Esophagus squamous epithelium (tissue), 5 donors: ENCODE measurements at places on chromosomes 16 and 17.

DNA sequence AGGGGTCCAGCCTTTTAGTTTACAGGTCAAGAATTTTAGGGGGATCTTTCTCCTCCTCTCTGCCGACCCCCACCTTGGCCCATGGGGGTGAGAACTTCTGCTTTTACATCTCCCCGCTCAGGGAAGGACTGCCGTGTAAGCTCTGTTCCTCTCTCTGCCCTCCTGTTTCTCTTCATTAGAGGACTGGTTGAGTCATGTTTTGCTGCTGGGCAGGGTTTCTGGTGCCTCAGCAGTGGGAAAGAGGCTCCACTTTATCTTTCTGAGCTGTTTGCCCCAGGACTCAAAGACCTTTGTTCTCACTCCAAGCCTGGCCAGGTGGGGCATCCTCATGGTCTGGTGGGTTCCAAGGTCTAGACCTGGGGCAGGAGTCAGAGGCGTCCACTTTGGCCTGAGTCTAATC is 93.0 kb downstream of the UTP18 start:
- no peak for DNase-seq

GRCh38 chr16:11302977-11303376 is 21.8 kb upstream of the PRM1 start:
- DNase-seq, result no peak

GRCh38 chr16:87823181-87823929 is 46.0 kb downstream of the SLC7A5 start:
- DNase-seq, result no peak

GRCh38 chr17:21688293-21688949 is 3.9 kb upstream of the KCNJ18 start:
- DNase-seq, result no peak

DNA sequence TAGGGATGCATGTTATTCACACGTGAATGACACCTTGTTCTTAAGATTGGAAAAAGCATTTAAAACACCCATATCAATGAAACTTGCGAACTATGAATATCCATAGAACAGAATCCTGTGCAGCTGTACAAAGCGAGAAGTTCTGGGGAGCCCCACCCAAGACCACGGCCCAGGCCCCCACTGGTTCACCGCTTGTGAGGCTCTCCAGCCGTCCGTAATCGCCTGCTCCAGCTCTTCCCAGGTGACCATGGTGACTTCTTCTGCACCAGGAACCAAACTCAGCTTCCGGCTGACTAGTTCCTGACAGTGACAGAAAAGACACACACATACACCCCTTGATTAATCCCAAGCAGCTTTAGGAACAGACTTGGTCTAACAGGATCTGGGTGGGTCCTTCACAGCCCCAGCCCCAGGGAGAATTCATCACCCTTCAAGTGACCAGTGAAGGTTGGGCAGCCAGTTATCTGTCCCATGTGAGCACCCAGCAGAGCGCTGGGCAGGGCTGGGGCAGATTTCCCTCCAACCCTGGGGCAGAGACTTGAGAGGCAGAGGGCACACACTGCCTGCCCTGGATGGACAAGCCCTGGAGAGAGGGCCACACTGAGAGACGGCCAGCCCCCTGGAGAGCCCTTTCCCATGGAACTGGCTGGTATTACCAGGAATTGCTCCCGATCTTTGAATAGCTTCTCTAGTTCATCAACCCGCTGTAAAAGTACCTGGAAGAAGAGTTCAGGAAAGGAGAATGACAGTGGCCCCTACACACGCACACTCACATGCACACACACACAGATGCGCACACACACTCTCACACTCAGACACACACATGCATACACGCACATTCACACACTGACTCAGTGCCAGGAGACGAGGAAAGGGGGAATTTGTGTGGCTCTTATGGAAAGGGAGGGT is 3.6 kb downstream of the QRICH2 start:
- DNase-seq, result no peak

GRCh38 chr16:67068212-67068753 is 39.3 kb downstream of the CBFB start:
- no peak for DNase-seq

- no peak for DNase-seq
Measured at GRCh38 chr16:11238272-11239202, 17.5 kb downstream of the SOCS1 start.

DNA sequence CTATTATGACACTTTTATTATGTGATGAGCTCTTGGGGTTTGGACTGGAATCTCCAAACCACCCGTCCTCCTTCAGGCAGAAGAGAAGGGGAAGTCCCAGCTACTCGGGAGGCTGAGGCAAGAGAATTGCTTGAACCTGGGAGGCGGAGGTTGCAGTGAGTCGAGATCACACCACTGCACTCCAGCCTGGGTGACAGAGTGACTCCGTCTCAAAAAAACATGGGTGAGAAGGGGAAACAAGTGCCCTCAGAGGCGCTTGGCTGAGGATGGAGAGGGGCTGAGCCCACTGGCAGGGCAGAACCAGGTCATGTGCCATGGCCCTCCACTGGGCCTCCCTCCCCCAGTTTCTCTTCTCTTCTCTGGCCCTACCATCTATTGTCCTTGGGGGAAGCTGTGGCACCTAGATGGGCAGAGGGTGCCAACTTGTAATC is 120.9 kb upstream of the SMURF2 start:
- DNase-seq, result no peak

DNA sequence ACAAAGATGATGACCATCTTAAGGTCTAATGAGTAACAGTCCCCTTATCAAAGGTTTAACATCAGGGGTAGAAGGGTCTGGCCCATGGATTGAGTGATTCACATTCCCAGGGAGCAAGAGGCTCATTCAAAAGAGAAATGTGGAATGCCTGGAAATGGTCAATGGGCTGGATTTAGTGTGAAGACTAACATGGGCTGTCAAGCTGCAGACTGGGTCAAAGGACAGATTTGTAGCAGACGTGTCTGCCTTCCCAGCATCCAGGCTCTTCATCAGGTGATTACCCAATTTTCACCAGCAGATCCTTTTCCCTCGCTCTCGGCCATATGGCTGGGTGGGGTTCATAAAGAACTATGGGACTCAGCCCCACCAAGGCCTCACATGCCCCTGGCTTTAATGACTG is 26.8 kb downstream of the DCUN1D3 start:
- DNase-seq, result no peak

- DNase-seq, result no peak
Measured at GRCh38 chr17:50052241-50052796, 3.6 kb upstream of the ITGA3 start.

DNA sequence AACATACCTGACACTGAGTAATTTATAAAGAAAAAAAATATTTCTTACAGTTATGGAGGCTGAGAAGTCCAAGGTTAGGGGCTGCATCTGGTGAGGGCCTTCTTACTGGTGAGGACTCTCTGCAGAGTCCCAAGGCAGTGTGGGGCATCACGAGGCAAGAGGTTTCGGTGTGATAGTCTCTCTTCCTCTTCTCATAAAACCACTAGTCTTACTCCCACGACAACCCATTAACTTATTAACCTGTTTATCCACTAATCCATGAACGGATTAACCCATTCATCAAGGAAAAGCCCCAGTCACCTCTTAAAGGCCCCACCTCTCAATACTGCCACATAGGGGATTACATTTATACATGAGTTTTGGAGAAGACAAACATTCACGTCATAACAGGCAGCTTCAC is 20.1 kb downstream of the CIITA start:
- DNase-seq, result no peak

DNA sequence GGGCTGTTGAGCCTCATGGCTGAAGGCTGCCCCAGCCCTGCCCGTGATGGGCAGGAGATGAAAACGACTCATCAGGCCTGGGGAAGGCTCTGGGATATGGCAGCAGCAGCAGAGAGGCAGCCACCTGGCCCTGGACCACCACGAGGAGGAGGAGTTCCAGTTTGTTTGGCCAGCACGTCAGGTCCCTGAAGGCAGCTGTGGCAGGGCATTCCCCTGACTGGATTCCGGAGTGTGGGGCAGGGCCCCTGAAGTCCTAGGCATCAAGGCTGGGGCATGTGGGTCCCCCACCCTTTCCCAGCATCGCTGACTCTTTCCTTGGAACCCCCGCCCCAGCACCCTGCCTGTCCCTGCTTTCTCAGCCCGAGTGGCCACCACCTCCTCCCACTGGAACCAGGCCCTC is 197.4 kb downstream of the ZNF423 start:
- DNase-seq, result no peak

DNA sequence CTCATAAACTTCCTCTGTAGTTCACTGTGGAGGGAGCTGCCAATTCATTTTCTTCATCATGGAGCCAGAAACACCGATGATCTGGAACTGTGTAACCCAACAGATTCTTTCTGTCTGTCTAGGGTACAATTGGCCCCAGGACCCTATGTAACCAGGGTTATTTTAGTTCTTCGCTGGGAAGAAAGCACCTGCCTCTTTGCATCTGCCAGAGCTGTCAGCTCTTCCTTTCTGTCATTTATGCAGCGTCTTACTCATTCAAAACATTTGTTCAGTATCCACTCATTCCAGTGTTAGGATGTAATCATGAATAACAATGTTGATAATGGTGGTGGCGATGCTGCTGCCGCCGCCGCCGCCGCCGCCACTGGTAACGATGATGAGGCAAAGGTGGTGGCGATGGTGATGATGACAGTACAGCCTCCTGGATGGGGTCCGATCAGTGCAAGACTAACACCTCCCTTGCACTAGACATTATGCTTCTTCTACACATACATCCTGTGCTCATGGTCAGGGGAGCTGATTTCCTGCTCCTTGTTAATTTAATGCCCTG is 46.1 kb downstream of the IRX5 start:
- DNase-seq, result no peak

- DNase-seq, result no peak
Measured at GRCh38 chr16:31402687-31403086, 9.6 kb downstream of the ITGAD start.
